ENCODE measurements at places on chromosomes 11 and 22.

DNA sequence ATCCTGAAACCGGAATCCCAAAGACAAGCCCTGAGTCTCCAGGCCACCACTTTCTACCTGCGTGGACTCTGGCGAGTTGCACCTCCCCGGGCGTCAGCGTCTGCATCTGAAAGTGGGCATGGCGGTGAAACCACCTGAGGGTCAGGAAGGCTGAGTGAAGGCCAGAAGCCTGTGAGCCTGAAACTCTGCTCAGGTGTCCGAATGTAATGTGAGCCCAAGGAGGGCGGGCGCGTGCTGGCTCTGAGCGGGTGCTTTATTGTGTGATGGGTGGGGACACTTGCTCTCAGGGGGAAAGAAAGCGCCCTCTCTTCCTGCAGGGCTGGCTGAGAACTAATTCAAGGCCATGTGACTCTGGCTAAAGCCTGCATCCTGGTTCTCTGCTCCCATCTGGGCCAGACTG is 135.6 kb downstream of the ST3GAL4 start:
- no peak for DNase-seq

- no peak for DNase-seq
Observed at GRCh38 chr22:41247703-41248102, 7.0 kb upstream of the CHADL start.

DNA sequence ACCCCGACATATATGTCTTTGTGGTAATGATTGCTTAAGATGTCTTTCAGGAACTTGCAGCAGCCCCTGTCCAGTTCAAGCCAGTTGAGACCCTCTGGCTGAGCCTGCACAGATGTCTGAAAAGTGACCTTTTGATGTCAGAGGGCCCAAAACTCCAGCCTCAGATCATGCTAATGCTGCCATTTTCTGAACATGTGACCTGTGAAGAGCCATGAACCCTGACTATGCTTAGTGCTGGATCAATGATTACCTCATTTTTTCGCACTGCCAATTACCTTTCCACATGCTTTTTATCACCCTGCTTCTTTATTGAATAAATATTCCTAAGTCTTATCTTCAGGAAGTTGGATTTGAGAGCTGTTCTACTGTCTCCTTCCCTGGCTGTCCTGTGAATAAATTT is 6.9 kb upstream of the CYP2R1 start:
- DNase-seq, result no peak

DNA sequence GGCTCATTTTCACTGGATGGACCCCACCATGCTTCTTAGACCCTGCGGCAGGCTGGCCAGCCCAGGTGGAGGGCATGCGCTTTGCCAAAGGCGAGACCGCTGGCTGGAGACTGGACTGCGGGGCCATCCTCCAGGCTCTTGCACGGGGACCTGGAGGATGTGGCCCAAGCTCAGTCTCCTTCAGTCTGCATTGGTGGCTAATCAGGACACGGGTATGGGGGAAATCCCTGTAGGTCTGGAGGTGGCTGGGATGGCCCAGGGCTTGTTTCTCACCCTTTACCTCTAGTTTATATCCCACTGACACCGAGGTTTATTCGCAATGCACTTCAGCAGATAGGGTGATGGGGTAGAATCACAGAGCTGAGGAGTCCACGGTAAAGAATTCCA is 45.0 kb downstream of the BCR start:
- DNase-seq, result no peak

- DNase-seq, result peak; percentile 61
Observed at GRCh38 chr11:35525501-35526175, at the start of gene PAMR1. Gene PAMR1, minus strand, starts transcription at chr11:35525616. Its CDS starts 31 bp downstream, at chr11:35525585.

DNA sequence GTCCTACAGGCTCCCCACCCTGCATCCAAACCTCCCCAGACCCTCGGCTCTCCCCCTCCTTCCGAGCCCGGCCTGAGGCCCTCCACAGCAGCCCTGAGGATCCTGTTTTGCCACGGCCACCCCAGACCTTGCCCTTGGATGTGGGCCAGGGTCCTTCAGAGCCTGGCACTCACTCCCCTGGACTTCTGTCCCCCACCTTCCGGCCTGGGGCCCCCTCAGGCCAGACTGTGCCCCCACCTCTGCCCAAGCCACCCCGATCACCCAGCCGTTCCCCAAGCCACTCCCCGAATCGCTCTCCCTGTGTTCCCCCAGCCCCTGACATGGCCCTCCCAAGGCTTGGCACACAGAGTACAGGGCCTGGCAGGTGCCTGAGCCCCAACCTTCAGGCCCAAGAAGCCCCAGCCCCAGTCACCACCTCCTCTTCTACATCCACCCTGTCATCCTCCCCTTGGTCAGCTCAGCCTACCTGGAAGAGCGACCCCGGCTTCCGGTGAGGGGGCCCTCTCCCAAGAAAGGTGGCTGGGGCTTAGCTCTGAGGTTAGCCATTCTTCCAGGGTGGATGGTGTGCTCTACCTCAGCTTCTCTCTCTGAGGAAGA is 2.9 kb downstream of the INPP5J start:
- DNase-seq, result no peak

DNA sequence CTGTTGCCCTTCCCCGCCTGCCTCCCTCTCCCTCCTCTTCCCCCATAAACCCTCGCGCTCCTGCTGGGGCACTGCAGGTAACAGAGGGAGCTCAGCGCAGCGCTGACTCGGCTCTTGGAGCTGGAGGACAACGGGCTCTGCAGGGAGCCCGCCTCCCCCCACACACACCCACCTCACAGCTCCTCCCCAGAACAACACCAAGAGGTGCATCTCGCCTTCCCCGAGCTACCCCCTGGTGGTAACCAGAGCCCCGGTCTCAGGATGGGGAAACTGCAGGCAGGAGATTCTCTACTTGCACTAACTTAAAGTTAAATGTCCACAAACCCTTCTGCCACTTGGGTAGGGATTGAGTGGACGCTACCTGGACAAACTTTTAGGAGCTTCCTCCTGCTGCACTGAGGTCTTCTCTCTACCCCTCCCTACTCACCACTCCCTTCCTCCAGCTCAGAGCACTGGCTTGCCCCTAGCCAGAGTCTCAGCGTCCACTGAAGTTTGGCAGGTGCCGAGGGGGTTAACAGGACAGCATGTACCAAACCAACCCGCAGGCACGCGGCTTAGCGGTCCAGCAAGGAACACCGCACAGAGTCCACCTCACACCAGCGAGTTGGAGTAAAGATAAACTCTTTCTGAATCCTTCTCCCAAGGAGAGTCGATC is 4.0 kb upstream of the SCN4B start:
- DNase-seq, result no peak

GRCh38 chr22:23401910-23402274 is 178.2 kb downstream of the IGLL1 start:
- DNase-seq, result no peak

- no peak for DNase-seq
Observed at GRCh38 chr11:32884023-32884422, 8.6 kb upstream of the QSER1 start.

GRCh38 chr11:6012035-6012668 is 5.4 kb upstream of the OR56A4 start:
- no peak for DNase-seq

DNA sequence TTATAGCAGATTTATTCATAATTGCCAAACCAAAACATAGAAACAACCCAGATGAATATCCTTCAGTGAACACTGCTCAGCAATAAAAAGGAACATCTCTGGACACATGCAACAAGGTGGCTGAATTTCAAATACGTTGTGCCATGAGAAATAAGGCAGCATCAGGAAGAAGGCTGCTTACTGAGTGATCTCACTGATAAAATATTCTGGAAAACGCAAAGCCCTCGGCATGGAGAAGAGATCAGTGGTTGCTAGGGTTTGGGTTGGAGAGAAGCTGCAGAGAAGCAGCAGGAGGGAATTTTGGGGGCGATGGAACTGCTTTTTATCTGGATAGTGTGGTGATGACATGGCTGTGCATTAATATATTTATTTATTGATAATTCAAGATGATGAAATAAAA is 11.0 kb upstream of the SHANK2 start:
- DNase-seq, result no peak

- no peak for DNase-seq
Observed at GRCh38 chr11:103970701-103971249, 65.7 kb upstream of the DDI1 start.

DNA sequence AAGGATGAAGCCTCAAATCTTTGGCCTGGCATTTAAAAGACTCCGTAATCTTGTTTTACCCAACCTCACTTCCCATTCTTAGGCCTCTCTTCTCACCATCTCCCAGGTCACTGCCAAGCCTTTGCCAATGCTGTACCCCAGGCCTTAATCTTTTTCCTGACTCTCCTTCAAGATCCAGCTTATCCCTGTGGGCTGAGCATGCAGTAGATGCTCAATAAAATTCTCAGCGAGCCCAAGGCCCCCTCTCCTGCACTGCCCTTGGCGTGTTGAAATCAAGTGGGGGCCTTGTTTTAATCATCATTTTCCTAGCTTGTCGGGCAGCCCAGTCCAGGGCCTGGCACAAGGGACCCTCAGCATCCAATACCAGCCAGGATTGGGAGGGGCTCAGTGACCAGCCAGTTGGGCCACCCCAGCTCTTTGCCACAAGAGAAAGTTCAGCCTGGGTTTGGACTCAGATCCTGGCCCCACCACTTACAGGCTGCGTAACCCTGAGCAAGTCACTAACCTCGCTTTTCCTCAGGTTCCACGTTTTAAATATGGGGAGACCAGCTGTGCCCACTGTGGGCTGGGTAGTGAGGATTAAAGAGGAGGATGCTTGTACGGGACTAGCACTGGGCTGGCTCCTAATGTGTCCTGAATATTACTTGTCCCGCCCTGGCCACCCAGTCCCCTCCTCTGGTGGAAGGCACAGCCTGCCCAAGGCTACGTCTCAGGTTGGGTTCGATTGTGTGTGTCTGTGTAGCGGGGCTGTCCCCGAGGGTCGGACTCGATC is 943 bp upstream of the YWHAH start:
- DNase-seq, result no peak

GRCh38 chr11:31720671-31721365 is 90.3 kb downstream of the PAX6 start:
- no peak for DNase-seq

GRCh38 chr11:61626580-61627380 is 45.9 kb upstream of the SYT7 start:
- DNase-seq, result peak; percentile 70

- no peak for DNase-seq
Observed at GRCh38 chr11:113553915-113554314, 78.7 kb upstream of the DRD2 start.

GRCh38 chr22:41382610-41383009 is 868 bp downstream of the TEF start:
- no peak for DNase-seq

DNA sequence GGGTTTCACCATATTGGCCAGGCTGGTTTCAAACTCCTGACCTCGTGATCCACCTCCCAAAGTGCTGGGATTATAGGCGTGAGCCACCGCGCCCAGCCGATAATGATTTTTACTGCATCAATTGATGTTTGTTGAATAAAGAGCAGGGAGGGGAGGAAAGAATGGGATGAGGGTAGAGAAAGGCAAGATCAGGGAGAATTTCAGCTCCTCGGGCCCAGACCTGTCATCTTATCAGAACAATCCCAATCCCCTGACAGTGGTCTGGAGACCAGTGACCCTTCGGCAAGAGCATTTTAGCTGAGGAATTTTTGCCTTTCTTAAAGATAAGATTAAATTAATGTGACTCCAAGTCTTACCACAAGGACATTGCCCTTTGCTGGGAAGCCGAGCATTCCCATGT is 15.0 kb upstream of the ANO1 start:
- DNase-seq, result no peak

DNA sequence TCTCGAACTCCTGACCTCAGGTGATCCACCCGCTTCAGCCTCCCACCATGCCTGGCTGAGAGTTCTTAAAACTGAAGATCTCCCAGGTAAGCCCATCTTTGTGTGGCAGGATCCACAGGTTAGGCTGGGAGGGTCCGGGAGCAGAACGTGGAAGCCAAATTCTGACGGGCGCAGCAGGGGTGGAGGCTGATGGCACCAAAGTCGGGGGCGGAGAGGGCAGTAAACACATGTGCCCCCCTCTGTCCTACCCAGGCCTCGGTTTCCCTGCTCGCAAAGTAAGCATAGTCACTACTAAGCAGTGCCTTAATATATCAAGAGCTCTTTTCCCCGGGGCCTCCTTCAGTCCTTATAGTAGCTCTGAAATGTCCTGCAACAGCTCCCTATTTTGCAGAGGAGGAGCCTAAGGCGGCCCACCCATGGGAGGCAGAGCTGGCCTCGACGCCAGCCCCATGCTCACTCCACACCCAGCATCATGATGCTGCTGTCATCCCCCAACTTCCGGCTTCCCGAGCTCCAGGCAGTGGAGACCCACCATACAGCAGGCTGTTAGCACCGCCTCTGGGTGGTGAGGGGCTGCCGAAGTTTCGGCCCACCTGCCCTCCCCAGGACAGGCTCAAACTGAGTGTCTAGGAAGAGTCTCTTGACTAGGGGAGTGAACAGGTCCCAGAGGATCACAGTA is 230.0 kb downstream of the CTTN start:
- DNase-seq, result no peak

DNA sequence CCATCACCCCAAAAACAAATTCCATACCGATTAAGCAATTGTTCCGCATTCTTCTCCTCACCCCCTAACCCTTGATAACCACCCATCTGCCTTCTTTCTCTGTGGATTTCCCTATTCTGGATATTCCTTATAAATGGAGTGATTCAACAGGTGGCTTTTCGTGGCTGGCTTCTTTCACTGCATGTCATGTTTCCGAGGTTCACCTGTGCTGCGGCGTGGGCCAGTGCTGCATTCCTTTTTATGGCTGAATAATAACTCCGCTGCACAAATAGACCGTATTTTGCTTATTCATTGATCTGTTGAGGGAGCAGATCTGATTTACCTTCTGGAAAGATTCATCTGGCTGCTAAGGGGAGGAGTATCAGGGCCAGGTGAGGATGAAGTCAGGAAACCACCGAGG is 94.8 kb upstream of the ASPHD2 start:
- no peak for DNase-seq

- DNase-seq, result no peak
Observed at GRCh38 chr11:8375460-8375859, 111.8 kb upstream of the LMO1 start.

GRCh38 chr11:763549-764321 is 13.6 kb downstream of the GATD1 start:
- no peak for DNase-seq

DNA sequence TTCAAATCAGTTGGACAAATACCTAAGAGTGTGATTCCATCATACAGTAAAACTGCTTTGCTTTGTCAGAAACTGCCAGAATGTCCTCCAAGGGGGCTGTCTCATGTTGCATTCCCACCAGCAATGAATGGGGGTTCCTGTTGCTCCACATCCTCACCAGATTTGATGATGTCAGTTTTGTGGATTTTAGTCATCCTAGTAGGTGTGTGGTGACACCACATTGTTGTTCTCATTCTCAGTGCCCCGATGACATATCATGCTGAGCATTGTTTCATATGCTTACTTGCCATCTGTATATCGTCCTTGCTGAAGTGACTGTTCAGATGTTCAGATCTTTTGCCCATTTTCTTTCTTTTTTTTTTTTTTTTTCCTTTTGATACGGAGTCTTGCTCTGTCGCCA is 37.0 kb downstream of the CDPF1 start:
- DNase-seq, result no peak
